ENCODE measurements at places on chromosomes 5 and 9. TPM values are rescaled to one million over a fixed set of nuclear protein-coding genes. Genes with fewer than 3 reads are reported as not detected.

The PCDHGB2 gene
- polyA plus RNA-seq: 4.7 TPM

The SPINK7 gene
- polyA plus RNA-seq: not detected

The MCC gene
- 27.6 TPM for polyA plus RNA-seq

The SV2C gene
- 0.11 TPM for polyA plus RNA-seq

The PCSK5 gene
- 13.9 TPM for polyA plus RNA-seq

The KCNMB1 gene
- 1.3 TPM for polyA plus RNA-seq

The FPGS gene
- 46.2 TPM for polyA plus RNA-seq

The OR1Q1 gene
- polyA plus RNA-seq: not detected

The HAUS6 gene
- 21.3 TPM for polyA plus RNA-seq

Data from right renal pelvis (tissue), 4 donors.